ENCODE measurements at places on chromosomes 2 and 18.

- no peak for DNase-seq
Measured at GRCh38 chr2:85367180-85367579, 12.6 kb downstream of the ELMOD3 start.

GRCh38 chr2:69559442-69560146 is 83.9 kb downstream of the AAK1 start:
- no peak for DNase-seq

DNA sequence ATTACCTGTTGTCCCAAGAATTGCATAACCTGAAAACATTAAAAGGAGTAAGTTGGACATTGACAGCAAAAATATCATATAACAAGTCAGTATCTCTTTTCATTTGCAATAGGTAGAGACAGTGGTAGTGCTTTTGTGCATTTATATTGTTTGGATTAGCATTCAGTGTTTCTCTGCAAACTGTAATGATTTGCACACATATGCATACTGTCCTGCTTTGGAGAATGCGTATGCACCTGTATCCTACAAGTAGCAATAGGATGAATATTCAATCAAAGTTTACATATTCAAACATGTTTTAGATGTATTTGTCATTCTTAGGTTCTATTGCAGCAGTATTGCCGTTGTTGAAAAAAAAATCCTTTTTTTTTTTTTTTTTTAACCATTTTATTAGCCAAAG is 201.9 kb downstream of the ZNF407 start:
- DNase-seq, result no peak

DNA sequence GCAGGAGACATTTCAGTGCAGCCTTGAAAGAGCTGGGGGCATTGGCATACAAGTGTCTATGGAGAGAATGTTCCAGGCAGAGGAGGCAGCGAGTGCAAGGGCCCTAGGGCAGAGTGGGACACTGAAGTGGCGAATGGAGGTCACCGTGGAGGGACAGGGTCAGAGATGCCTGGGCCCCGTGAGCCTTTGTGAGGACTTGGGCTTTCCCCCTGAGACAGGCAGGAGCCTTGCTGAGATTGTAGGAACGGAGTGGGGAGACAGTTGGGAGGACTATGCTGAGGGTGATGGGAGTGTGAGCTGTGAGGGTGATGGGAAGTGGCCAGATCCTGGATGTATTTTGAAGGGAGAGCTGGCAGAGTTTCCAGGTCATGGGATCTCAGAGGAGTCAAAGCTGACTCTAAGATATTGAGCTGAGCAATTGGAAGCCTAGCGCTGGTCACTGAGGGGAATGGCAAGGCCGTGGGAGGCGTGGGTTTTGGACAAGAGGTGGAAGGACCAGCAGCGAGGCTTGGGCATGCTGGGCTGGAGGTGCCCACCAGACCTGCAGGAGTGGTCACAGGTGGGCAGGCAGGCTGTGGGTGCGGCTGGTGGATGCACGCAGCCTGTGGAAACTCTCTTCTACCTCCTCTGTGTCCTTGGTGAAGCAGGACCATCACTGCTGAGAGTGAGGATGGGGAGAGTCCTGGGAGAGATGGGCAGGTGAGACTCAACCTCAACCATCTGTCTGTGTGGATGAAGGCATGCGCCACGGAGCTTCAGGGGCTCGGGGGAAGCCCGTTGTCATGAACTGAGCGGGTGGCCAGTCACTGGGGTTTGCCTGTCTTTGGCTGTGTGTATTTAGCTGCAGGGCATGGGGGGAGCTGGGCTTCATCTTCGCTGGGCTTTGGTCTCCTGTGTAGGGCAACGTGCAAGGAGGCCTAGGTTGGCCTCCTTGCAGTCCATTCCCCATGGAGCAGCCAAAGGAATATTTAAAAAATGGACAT is 241.2 kb upstream of the HS6ST1 start:
- DNase-seq, result no peak

GRCh38 chr2:169082995-169083394 is 13.6 kb downstream of the DHRS9 start:
- DNase-seq, result no peak

DNA sequence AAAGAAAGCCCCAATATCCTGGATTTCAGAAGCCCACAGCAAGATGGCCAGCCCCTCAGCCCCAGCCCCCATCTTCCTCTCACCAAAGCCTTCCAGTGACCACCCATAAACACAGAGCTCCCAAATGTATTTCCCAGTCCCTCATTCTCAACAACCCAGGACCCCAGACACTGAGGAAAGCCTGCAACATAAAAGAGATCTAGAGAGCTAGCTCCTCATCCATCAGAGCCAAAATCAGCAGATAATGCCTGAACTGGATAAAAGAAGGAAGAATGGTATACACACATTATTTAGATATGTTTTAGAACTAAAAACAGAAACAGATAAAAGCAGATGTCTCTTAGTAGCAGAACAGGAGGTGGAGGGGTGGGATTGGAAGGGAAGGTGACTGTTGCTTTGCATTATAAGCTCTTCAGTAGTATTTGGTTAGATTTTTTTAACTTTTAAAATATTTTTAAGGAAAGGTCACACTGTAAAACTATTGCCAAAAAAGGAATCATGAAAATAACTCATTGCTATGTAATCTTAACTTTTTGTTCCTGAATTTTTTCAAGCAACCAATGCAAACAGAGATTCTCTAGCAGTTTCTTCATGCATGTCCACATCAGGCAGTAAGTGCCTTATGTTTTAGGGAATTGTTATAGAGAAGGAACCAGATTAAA is 144.2 kb upstream of the PKDCC start:
- no peak for DNase-seq

GRCh38 chr2:212959471-212960117 is 191.8 kb downstream of the IKZF2 start:
- no peak for DNase-seq

GRCh38 chr2:25421289-25421688 is 79.6 kb upstream of the DNMT3A start:
- no peak for DNase-seq

DNA sequence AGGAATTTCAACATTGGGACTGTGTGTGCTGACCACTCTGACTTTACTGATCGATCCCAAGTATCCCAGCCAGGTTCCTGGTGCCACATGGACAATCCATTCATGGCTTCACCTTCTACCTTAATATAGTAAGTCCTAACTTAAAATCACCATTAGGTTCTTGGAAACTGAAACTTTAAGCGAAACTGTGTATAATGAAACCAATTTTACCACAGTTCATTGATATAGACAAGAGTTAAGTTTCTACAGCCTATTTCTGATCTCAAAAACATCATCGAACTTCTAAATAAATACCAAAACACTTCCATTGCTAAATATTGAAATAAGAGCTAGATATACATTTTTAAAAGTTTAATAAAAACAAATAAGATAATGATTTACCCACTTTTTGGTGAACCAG is 4.4 kb upstream of the EXOC6B start:
- DNase-seq, result no peak

GRCh38 chr2:61694312-61695274 is 156.4 kb upstream of the XPO1 start:
- peak; percentile 90 for DNase-seq

GRCh38 chr2:181446985-181447384 is 10.2 kb upstream of the ITGA4 start:
- no peak for DNase-seq

GRCh38 chr2:101153077-101153707 is 2.0 kb upstream of the TBC1D8 start:
- DNase-seq, result no peak

DNA sequence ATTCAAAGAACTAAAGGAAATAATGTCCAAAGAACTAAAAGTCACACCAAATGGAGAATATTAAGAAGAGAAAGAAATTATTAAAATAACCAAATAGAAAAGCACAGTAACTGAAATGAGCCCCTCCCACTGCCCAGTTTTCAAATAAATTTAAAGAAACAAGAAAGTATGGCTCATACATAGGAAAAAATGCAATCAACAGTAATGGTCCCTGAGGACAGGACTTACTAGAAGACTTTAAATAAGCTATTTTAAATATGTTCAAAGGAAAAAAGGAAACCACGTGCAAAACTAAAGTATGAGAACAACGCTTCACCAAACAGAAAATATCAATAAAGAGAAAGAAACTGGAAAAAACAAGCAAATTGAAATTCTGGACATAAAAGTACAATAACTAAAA is 58.9 kb downstream of the TMEM131 start:
- DNase-seq, result no peak

GRCh38 chr2:188382107-188382506 is 90.4 kb downstream of the GULP1 start:
- DNase-seq, result no peak

GRCh38 chr2:10372203-10372861 is 69.6 kb downstream of the HPCAL1 start:
- DNase-seq, result no peak

DNA sequence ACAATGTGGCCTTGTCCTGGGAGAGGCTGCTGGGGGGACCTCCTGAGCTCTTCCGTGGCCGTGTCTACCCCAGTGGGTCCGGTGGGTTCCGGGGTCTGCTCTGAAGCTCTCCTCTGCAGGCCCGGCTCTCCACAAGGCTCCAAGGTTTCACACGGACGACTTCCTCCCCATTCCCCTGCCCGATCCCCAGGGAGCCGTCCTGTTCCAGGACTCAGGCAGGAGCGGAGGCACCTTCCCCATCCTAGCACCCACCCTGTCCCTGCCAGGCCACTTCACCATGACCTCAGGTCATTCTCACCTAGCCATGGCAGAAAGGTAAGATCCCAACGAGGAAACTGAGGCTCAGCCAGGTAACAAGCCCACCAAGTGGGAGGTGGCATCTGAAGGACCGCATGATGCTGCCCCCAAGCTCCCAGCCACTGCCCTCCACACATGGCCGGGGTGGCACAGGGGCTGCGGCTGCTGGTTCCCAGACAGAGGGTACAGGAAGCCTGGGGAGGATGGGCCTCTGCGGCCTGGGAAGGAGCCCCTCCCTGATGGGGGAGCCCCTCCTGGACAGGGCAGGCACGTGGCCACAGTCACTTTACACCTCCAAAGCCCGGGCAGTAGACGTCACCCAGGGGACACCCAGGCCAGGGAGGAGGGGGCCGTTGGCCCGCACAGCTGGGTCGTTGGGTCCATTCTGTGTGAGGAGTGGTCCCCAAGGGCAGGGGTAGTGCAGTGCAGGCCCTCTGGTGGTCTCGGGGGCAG is 274.0 kb downstream of the NDUFA10 start:
- no peak for DNase-seq

GRCh38 chr2:205689820-205690219 is 7.5 kb downstream of the NRP2 start:
- DNase-seq, result no peak

- DNase-seq, result no peak
Measured at GRCh38 chr2:191025135-191025534, 11.2 kb upstream of the STAT1 start.

DNA sequence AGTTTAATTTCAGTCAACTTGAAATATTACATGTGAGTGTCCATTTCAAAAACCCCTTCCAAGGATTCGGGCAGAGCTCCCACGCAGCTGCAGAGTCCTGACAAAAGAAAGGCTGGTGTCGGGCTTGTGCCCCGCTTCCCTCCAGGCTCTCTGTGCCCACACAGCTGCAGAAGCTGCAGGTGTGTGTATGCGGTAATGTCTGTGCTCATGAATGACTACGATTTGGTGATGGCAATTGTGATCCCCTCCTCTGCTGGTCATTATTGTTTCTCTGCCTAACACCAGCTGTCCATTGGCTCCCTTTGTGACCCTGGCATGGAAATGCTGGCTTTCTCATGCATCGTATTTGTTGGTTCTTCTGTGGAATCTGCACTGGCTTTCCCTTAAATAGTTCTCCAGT is 224.8 kb downstream of the NUP35 start:
- DNase-seq, result no peak

DNA sequence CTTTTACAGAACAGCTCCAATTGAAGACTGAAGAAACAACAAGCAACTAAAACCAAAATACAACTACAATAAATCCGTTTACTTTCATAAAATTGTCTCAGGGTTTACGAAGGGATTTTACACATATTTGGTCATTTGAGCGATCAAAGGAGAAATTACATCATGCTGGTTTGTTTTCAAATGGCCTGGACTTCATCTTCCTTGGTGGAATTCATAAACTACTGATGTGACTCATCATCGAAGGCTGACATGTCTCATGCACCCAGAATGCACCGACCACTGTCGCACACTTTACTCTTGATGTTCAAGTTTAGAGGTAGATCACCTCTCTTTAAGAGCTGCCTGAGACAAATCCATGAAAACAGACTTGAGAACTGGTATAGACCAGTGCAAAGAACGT is 25.6 kb upstream of the PMAIP1 start:
- no peak for DNase-seq

GRCh38 chr2:177640423-177640822 is 247.8 kb downstream of the AGPS start:
- DNase-seq, result no peak

DNA sequence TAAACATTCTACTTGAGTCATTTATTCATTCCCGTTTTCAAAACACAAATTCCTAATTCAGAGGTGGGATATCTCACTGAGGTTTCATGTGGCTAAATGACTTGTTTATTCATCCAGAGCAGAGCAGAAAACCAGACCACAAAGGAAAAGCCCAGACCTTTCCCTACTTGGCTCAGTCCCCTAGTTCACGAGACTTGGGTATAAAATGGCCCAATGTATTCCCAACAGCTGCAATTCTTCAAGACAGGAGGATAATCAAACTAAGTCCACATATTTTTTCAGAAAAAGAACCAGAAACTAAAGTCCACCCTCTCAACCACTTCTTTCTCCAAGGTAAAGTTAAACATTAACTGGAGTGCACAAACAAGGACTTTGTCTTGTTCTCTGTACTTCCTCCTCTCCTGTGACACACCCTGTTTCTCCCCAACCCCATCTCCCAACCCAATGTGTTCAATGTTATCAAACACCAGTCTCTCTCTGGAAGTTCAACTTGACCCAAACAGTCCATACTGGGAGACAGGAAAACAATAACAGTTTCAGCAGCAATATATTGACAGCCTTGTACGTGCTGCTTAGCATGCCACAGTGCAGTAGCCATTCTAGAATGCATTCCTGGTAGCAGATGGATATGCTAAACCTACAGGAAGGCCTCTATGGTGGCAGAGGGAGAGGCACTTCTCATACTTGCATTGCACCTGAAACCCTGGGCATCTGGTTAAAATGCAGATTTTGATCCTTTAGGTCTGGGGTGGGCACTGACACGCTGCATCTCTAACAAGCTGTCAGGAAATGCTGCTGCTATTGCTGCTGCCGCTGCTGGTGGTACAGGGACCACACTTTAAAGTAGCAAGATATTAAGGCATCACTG is 110.7 kb downstream of the INO80D start:
- no peak for DNase-seq

All from breast epithelium (tissue), 4 donors.